ENCODE measurements at places on chromosomes 4 and X. TPM values are rescaled to one million over a fixed set of nuclear protein-coding genes. Genes with fewer than 3 reads are reported as not detected.

The SMIM10 gene
- total RNA-seq: 5.9 TPM

The RAB9B gene
- 0.78 TPM for total RNA-seq

DNA sequence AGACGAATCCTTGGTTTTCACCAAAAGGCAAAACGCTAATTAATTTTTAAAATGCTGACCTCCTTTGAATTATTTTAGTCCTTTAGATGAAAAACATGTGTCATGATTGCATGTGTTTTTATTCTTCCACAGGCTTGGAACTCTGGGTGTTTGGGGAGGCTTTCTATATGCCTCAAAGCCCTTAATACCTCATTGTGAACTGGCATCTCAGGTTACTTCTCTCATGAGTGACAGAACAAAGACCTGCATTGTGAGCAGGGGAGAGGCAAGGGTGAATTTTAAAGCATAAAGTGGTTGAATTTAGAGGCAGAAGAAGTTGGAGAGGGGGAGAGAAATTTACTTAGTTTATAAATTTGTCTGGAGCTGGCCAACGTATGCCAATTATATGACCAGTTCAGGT is 119.5 kb downstream of the ARSF start:
- peaks cover 2% of the 10 kb centered on the region for H3K4me1 ChIP-seq
- no peaks in the 10 kb centered on the region for H3K27me3 ChIP-seq
- H3K4me3 ChIP-seq: no peak overlapping the region
- no peak overlapping the region for H3K27ac ChIP-seq

- no peak overlapping the region for H3K27ac ChIP-seq
- no peak overlapping the region for H3K4me3 ChIP-seq
- H3K4me1 ChIP-seq: peaks cover 10% of the 10 kb centered on the region
- no peaks in the 10 kb centered on the region for H3K36me3 ChIP-seq
- H3K27me3 ChIP-seq: no peaks in the 10 kb centered on the region
These were observed 115.1 kb downstream of the KLHL8 start for GRCh38 chr4:87105101-87105845.

- DNase-seq: no peak
- no peaks in the 10 kb centered on the region for H3K36me3 ChIP-seq
- H3K4me1 ChIP-seq: no peaks in the 10 kb centered on the region
- no peak overlapping the region for H3K27ac ChIP-seq
These were observed 828.7 kb downstream of the PCDH7 start for GRCh38 chr4:31548823-31549222.

All from body of pancreas (tissue), 4 donors.